T-helper 17 cell (primary cell): ENCODE measurements at places on chromosomes 13 and 19.

GRCh38 chr13:111219280-111219679, 101.2 kb upstream of the TEX29 start:
- no peak for DNase-seq

- DNase-seq = no peak
Measured at GRCh38 chr19:49635530-49636232, 4.3 kb downstream of the RRAS start.

DNA sequence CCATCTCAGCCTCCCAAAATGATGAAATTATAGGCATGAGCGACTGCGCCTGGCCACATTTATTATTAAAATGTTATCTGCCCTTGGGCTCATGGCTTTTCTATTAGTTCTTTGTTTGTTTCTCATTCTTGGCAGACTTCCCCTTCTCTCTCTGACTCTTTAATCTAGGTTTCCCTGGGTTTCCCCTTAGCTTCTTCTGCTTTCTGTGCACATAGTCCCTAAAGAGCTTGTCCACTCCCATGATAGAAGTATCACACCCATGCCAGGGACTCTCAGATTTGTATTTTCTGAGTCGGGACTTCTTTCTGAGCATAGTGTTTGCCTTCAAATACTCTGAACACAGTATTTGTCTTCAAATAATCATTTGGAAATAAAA, 38.6 kb upstream of the ITM2B start:
- DNase-seq = no peak

- no peak for DNase-seq
Measured at GRCh38 chr19:58350001-58350861, 3.1 kb downstream of the A1BG start.

- no peak for DNase-seq
Measured at GRCh38 chr13:48121733-48122132, 26.8 kb upstream of the MED4 start.

GRCh38 chr13:46492946-46493345, 60.0 kb upstream of the LRCH1 start:
- no peak for DNase-seq

DNA sequence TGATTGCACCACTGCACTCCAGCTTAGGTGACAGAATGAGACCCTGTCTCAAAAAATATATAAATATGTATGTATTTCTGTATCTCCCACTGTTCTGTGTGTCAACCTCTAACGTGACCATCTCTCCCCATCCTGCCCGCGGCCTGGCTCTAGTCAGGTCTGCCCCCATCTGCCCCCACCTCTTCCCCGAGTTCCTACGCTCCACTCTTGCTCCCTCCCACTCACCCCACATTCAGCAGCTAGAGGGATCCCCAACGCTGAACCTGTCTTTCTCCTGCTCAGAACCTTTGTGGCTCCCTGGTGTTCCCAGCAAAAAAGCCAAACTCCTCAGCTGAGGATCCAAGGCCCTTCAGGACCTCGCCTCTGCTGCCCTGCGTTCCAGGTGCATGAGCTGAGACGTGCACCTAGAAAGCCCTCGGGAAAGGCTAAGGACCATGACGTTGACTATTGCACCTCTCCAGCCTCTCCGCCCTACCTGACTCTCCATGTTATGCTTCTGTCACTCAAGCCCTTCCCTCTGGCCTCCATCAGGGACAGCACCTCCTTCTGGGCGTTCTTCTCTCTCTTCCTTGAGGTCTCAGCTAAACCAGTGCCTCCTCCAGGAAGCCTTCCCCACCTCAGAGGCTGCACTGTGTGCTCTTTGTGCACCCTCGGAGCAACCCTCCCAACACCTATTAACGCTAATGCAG, 18.1 kb downstream of the AKT2 start:
- DNase-seq = no peak

DNA sequence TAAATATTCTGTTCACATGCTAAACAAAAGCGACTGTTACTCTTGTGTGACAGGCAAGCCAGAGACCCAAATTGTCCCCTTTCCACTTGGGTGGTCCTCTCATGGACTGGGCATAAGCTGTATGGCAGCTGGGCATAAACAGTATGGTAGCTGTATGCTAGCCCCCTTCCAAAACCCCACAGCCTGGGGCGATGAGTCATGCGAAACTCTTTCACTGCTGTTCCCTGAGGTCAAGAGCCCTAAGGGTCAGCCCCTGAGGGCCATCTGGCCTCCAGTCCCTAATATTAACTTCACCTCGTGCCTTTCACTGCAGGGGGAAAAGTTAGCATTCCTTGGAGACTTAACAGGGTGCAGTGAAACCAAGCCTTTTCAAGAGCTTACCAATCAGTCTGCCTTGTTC, 45.6 kb upstream of the ZNF562 start:
- no peak for DNase-seq

- DNase-seq = no peak
Measured at GRCh38 chr19:32719611-32720059, at the start of gene TDRD12. TDRD12 (plus strand) TSS chr19:32719767; CDS start chr19:32720073, 306 bp downstream.
